Activated gamma-delta T cell treated with Interleukin-2 at 50 U/mL for 16 hours (primary cell): ENCODE measurements at places on chromosomes 4 and X.

DNA sequence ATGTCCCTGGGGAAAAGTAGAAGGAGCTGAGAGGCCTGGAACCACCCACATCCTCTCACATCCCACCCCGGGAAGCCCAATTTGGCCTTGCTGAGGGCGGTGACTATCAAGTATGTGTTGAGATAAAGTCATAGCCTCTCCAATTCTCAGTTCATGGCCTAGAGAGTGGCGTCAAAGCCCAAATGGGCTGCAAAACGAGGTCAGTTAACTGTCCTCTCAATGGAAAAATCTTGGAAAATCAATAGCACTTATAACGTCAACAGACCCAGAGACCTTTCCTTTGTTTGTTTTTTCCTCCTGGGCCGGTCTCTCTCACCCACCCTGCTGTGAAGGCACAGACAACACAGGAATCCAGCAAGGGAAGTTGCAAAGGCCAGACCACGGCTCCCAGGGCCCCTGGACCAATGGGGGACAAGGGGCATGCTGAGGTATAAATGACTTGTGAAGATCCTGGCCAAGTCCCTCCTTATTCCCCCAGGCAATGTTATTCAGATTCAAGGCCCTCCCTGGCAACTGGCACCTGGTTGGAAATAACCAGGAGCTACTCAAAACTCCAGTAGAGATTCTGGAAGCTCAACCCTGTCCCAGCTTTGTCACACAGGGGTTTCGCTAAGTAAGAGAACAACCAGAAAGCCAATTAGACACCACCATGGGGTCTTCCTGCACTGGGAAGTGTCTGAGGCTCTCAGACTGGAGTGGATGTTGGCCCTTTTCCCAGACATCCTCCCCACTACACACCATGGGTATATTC lies 38.6 kb downstream of the TSC22D3 start:
- DNase-seq: no peak

GRCh38 chr4:3857269-3857926 lies 91.2 kb downstream of the ADRA2C start:
- no peak for DNase-seq

- no peak for DNase-seq
These were observed 30.0 kb downstream of the TLR2 start for GRCh38 chr4:153713866-153714646.

GRCh38 chr4:154304679-154305078 lies 186.9 kb downstream of the DCHS2 start:
- no peak for DNase-seq

DNA sequence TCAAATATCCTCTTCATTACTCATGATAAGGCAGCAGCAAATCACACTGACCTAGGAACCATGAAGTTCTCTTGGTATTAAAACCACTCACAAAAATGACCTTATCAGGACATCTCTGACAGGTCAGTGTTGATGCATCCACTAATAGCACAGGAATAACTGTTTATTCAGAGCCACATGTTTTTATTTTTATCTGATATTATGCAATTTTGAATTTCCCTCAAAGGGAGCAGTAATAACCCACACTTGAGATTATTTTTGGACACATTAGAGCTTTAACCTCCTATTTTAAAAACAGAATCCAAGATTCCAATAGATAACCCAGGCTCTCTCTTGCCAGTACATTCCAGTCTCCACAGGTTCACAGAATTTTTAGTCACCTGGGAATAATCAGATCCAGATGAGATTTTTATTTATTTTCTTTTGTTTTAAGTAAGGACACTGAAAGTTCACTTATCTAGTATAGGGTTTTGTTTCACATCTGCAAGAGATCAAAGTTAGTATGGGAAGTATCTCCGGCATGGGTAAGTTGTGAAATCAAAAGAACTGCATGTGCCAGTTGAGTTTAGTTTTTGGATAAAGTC lies 36.3 kb upstream of the MYOZ2 start:
- DNase-seq: no peak
